ENCODE measurements at places on chromosomes 3 and 15.

- DNase-seq = no peak
Measured at GRCh38 chr15:36156879-36157427, 422.5 kb upstream of the CDIN1 start.

DNA sequence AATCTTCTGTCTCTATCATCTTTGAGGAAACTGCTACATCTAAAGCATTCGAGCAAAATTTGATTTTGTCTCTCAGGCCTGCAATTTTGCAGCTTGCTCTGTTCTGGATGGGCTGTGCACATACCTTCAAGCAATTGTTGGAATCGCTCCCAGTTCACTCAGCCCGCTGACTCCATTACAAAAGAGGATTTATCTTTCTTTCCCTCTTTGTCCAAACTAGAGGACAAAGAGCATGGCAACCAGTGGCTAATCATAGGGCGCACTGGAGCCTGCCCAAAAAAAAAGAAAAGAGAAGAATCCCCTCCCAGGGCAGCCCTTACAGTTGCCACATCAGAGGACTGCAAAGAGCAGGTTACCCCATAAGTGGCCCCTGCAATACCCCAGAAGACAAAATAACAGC, 49.0 kb upstream of the DUT start:
- DNase-seq = no peak

GRCh38 chr15:100810229-100810628, 69.4 kb upstream of the ALDH1A3 start:
- DNase-seq = no peak

GRCh38 chr15:36133742-36134141, 445.7 kb upstream of the CDIN1 start:
- no peak for DNase-seq

DNA sequence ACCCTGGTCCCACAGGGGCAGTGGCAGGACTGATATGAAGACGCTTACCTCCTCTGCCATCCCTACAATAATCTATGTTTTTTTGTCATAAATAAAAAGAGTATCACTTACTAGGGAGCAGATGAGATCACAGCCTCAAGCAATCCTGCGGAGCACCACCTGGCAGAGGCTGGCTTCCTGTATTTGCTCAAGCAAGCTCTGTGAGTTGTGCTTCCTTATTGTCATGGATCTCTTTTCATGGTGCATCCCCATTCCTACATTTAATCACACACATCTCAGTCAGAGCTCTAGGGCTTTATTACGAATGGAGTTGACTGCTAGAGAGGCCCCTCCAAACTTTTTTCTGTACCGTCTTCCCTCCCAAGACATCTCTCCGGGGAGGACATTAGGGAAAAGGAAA, 186.0 kb downstream of the UBE2E2 start:
- DNase-seq = no peak

DNA sequence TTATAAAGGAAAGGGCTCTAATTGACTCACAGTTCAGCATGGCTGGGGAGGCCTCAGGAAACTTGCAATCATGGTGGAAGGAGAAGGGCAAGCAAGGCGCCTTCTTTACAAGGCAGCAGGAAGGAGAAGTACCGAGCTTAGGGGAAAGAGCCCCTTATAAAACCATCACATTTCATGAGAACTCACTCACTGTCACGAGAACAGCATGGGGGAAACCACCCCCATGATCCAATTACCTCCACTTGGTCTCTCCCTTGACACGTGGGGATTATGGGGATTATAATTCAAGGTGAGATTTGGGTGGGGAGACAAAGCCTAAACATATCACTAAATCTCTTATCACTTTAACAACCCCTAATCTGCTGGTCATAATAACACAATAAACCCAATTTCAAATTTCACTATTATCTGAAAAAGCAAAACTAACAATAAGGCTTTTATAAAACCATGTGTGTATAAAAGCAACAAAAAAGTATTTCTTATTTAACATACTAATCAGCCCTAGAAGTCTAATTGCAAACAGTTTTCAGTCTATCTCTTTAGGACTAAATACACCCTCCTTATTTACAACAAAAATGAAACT, 43.2 kb downstream of the SCAPER start:
- DNase-seq = no peak
